ENCODE measurements at places on chromosomes 4 and X.

- DNase-seq: peak; percentile 87
Observed at GRCh38 chrX:13223868-13224567, 95.8 kb downstream of the ATXN3L start.

DNA sequence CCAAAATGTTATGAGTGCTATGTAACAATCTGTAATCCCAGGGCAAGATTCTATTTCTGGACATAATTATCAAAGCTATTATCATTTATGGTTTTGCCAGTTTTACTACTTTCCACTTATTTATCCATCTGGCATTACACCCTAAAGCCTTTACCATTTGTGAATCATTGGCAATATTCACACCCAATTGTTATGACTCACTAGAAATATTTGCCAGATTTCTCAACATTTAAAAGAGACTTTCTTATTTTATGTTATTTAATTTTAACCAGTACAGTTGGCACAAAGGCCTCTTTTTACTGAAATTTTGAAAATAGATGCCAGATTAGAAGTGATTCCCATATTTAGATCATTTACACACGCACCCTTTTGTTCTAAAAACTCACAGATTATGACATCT is 242.7 kb upstream of the WDFY3 start:
- no peak for DNase-seq

DNA sequence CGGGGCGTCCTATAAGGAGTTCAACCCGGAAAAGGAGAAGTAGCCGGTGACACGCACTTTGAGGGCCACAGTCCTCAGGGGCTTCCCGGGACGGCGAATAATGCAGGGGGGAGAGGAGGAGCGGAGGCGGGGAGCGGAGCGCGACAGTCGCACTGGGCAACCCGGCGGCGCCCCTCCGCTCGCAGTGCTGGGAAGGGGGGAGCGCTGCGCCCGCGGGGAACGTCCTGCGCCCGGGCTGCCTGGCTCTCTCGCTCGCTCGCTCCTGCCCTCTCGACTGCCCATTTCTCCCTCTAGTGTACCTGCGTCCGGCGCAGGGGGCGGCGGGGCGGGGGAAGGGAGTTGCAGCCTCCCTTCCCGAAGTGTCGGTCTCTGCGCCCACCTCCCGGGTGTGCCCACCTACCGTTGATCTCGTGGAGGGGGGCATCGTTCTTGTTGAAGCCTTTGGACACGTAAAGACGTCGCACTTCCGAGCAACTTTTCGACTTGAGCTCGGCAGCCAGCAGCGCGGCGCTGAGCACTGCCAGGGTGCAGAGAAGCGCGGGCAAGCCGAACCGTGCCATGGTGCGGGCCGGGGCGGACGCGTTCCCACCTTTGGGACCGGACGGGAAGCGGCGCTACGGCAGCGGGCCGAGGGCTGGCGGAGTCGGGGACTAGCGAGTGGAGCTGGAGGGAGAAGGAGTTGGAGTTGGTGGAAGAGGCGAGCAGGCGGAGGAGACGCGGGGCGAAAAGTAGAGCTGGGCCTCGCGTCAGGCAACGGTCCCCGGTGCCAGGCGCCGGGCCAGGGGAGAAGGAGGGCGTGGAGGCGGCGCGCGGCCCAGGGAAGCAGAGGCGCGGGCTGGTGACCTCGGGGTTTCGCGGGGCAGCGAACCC is 648 bp downstream of the GPC4 start:
- DNase-seq: no peak

- DNase-seq: no peak
Observed at GRCh38 chr4:105025263-105026017, 121.2 kb upstream of the TET2 start.

GRCh38 chr4:122150931-122151330 is 1.2 kb upstream of the BLTP1 start:
- no peak for DNase-seq

DNA sequence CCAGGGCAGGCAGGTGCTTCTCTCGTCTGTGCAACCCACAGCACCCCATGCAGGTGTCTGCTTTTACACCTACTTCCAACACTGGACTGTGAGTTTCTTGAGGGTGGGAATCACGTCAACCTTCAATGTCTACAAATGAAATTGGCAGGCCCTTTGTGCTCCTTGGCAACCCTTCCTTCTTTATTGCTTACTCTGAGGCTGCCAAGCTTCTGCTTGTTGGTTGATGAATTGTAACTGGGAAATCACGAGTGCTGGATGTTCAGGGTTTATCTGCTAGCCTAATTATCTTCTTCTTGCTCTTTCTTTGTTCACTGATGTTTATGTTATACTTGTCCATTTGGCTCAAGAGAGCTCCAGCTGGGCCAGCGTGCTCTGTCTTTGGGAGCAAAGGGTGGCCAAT is 2.5 kb upstream of the DGAT2L6 start:
- DNase-seq: no peak

DNA sequence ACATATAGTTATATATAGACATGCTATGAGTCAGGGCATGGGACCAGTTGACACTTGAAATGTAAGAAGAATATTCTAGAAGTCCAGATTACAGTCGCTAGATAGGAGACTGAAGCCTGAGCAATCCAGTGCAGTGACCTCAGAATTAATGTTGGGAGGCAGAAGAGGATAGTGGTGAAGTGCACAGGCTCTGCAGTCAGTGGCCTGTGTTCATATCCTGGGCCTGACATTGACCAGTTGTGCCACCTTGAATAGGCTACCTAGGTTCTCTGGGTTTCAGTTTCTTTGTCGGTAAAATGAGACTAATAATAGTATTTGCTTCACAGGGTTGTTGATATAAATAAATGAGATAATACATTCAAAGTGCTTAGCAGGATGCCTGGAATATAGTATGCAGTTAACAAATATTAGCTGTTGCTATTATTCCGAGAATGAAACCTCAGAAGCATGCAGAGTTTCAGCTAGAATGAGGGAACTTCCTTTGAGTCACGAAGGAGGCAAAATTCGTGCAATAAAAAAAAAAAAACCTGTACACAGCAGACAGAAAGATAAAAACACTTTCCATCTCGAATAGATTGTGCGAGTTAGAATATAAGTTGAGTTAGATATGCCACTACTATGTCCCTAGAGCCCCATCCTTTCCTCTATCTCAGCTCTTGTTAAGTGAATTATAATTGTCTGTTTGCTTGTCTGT is 4.0 kb upstream of the SH2D1A start:
- no peak for DNase-seq

- no peak for DNase-seq
Observed at GRCh38 chr4:185709802-185710486, 102.0 kb downstream of the SORBS2 start.
